ENCODE measurements at places on chromosomes 4 and X.

GRCh38 chr4:137700072-137700471 lies 167.8 kb upstream of the PCDH18 start:
- DNase-seq: no peak

GRCh38 chr4:148934926-148935578 lies 492.8 kb upstream of the NR3C2 start:
- no peak for DNase-seq

GRCh38 chr4:143773998-143774895 lies 73.8 kb upstream of the FREM3 start:
- no peak for DNase-seq

- no peak for DNase-seq
These were observed 38.8 kb downstream of the SLC34A2 start for GRCh38 chr4:25694466-25694865.

DNA sequence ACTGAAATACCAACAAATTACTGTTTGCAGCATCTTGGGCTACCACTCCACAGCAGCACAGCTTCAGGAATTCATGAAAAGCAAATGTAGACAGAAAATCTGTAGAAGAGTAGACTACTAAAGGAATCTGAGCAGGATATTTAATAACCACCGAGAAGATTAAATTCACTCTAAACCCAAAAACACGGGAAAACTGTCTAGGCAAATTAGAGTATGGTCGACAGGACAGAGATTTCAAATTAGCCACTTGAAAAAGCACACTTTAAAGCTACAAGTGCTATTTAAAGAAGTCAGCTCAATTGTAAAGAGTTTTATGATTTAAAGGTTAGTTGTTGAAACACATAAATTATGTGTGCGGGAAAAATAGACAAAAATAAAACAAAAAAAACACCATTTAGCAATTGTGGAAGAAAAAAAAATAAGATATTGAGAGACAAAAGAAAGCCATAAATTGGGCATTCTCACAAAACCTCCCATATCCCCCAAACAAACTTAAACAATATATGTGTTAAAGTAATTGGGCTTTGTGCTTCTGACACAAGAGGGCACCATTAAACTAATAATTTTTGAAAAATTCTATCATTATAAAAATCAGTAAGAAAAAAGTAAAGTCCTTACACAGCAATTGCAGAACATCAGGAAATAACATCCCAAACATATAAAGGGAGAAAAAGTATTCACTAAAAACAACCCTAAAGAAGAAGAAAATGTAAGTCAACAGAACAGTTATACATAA lies 880.8 kb downstream of the TECRL start:
- no peak for DNase-seq

DNA sequence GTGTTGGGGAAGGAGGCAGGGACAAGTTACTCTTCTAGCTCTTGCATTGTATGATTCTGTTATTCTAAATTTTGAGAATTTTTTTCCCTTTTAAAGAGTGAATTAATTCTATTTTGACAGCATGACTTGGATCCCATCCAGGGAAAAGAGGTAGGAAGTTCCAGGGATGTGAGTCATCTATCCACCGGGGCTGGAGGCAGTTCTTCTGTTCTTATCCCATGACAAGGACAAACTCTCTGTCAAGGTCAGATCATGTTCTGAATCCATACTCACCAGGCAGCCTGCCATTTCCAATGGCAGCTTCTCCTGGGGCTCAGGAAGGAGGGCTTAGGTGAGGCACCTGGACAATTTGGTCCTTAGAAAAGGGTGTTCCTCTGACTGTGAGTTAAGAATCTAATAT lies 132.0 kb upstream of the MED14 start:
- no peak for DNase-seq

DNA sequence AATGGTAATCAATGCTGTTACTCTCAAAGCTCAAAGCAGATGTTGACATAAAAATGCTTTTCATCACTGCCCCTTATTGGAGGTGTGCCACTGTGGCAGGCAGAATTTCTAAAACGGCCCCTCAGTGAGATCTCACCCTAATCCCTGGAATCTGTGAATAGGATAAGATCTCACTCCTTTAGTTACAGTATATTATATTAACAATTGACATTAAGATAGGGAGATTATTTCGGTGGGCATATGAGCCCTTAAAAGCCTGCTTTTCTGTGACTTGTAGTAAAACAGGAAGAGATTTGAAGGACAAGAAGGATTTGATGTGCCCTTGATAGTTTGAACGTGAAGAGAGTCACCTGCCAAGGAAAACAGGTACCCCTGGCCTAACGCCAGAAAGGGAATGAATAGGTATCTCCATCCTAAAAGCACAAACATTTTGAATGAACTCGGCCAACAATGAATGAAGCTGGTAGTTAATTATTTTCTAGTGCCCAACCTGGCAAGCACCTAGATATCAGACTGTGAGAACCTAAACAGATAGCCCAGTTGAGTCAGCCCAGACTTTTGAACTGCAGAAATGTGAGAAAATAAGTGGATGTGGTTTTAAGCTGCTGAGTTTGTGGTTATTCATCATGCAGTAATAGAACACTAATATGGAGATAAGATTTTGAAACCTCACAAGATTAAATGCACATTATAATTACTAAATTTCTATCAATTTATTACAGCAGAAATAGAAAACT lies 881.6 kb downstream of the PCDH18 start:
- no peak for DNase-seq

GRCh38 chr4:141415651-141416050 lies 195.0 kb downstream of the ZNF330 start:
- DNase-seq: no peak

- DNase-seq: no peak
These were observed 194.9 kb downstream of the MGST2 start for GRCh38 chr4:139860435-139861024.

DNA sequence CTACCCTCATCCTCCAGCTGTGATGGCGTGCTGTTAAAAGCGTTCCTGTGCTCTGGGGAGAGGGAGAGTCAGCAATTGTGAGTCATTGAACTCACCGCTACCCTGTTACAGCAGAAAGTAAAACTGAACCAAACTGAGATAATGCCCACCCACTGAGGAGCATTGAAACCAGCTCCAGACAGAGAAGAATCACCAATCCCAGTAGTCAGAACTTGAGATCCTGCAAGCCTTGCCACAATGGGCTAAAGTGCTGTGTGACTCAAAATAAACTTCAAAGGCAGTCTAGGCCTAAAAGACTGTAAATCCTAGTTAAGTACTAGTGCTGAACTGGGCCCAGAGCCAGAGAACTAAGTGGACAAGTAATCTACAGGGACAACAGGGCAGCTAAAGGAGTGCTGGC lies 1394.2 kb upstream of the DIAPH2 start:
- DNase-seq: no peak

- no peak for DNase-seq
These were observed 100.0 kb downstream of the TET2 start for GRCh38 chr4:105246712-105247111.

- DNase-seq: no peak
These were observed 25.0 kb downstream of the FLNA start for GRCh38 chrX:154349359-154349935.

DNA sequence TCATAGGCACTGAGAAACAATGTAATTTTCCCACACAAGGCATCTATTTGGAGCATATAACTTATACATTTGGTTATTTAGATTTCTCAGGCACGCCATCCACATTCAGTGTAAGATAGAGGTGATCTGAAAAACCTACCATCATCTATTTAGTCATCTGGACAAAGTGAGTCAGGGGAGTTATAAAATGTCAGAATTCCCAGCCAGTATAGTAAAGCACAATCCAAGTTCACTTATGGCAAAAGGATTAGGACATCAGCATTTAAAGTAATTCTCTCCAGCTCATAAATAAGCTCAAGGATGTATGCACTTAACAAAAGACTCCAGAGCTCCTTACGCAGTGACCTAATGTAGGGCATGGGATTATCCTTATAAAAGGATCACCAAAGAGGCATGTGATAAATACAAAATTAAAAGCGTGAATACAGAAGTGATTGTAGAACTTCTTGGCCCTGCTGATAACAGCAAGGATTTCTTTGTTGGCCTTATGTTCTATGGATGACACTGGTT lies 65.3 kb upstream of the DCLK2 start:
- DNase-seq: no peak

GRCh38 chr4:113587156-113587555 lies 174.4 kb downstream of the CAMK2D start:
- no peak for DNase-seq

GRCh38 chr4:124433500-124433899 lies 279.0 kb downstream of the ANKRD50 start:
- no peak for DNase-seq

DNA sequence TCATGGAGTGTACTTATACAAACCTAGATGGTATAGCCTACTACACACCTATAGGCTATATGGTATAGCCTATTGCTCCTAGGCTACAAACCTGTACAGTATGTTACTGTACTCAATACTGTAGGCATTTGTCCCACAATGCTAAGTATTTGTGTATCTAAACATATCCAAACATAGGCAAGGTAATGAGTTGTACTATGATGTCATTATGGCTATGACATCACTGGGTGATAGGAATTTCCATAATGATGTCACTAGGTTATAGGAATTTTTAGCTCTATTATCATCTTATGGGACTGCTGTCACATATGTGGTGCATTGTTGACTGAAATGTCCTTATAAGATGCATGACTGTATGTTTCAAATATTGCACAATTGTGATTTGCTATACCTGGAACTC lies 5.5 kb upstream of the PAGE1 start:
- no peak for DNase-seq

- no peak for DNase-seq
These were observed 5.2 kb upstream of the ARX start for GRCh38 chrX:25020905-25021449.

- no peak for DNase-seq
These were observed 9.4 kb downstream of the TASL start for GRCh38 chrX:30568136-30568535.

GRCh38 chr4:55947254-55947882 lies 1.4 kb upstream of the CEP135 start:
- DNase-seq: no peak

GRCh38 chrX:106698693-106699092 lies 27.8 kb upstream of the RNF128 start:
- no peak for DNase-seq

DNA sequence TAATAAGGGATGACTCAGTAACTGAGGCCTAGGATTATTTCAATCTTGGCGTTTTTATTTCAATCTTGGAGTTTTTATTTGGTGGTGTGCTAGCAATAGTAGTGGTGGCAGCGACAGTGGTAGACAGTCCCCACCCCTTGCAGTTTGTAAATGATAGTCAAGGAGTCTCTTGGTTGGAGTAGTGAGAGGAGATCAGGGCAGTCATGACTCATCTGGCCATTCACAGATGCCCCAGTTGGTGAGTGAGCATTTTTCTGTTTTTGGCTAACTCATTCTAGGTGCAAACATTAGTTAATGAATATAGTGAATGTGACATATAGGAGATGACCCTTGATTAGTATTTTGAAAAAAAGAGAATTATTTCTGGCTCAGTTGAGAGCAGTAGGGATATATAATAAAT lies 93.5 kb upstream of the ADAD1 start:
- no peak for DNase-seq

GRCh38 chr4:15003401-15003890 lies 1.2 kb downstream of the CPEB2 start:
- DNase-seq: peak; percentile 35

GRCh38 chr4:72205298-72205697 lies 173.5 kb downstream of the NPFFR2 start:
- DNase-seq: no peak

DNA sequence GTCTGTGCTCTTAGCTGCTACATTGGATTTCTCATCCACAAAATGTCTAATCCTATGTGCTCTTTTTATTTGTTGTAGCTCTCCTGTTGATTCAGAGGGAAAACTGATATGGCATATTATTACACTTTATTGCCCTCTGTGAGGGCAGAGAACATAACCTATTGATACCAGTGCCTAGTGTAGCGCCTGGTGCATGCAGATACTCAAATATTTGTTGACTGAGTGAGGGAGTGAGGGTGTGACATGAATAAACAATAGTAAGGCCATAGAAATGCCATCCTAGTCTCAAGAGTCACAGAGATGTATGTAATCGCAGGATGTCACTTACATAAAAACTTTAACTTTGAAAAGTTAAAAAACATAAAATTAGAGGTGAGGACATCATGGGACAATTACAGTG lies 159.1 kb downstream of the SHROOM3 start:
- no peak for DNase-seq

DNA sequence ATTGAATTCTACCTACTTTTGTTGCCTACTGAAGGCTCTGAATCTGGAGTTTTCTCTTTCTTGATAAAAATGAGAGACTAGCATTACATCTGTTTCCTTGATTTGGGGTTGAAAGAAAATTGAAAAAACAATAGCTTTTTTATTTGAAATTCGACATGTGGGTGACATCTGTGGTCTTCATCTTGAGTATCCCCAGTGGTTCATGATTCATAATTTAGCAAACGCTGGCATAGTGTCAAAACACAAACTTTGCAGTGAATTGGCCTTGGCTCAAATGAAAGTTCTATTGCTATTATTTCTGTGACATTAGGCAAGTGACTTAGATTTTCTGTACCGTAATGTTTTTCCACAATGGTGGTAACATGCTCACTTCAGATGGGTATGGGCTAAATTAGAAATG lies 747.6 kb downstream of the PCDH7 start:
- no peak for DNase-seq

- no peak for DNase-seq
These were observed 310.5 kb upstream of the GIMD1 start for GRCh38 chr4:106679063-106679462.

DNA sequence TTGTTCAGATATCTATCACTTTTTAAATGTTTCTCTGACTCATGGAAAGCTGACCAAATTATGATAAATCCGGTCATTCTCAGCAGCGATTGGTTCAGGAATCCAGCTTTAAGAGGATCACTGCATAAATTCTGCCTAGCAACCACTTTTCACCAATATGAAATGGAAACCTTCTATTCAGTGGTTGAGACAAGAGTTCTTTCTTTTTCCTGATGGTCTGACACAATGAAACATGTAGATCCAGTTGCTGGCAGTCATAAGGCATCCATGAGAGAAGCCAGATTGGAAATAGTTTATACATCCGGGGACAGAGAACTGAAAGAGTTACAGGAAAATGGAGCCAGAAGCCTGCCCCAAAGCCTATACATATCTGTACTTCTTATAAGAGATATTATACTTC lies 27.2 kb downstream of the MAB21L2 start:
- no peak for DNase-seq
